ENCODE measurements at places on chromosomes 2 and 18.

- no peak for DNase-seq
These were observed 31.0 kb downstream of the STEAP3 start for GRCh38 chr2:119254601-119255080.

DNA sequence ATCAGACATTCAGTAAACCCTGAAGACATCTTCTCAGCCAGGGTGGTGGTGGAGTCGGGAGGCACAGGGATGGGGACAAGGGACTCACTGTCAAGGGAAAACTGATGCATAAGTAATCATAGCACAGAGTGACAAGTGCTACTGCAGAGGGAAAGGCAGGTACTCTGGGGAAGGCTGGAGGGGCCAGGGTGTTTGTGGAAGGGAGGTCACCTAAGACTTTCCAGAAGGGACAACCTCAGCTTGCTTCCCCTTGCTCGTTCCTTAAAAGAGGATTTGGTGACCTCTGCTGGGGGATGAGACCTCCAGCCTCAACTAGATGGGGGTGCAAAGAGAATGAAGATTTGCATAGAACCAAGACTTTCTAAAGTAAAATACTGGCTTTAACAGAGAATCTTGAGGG is 99.5 kb downstream of the SLC4A3 start:
- no peak for DNase-seq

GRCh38 chr2:25257032-25257552 is 84.6 kb downstream of the DNMT3A start:
- DNase-seq = no peak

GRCh38 chr2:240326246-240326645 is 109.2 kb upstream of the GPC1 start:
- no peak for DNase-seq

DNA sequence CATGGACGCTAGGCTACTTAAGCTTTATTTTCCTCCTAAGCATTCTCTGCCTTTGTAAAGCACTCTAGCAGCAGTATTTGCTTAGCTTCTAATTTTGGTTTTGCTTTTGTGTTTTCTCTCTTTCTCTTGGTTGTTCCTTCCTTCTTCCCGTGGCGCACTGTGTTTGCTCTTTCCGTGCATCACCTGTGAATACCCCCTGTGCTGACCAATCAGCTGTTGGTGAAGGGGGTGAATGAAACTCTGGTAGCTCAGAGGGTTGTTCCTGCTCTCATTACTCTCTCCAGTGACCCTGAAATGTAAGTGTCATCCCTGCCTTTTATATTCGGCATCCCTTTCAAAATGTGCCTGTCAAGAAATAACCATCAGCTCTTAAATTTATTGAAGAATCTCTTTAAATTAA is 45.5 kb upstream of the TNFRSF11A start:
- DNase-seq = no peak

DNA sequence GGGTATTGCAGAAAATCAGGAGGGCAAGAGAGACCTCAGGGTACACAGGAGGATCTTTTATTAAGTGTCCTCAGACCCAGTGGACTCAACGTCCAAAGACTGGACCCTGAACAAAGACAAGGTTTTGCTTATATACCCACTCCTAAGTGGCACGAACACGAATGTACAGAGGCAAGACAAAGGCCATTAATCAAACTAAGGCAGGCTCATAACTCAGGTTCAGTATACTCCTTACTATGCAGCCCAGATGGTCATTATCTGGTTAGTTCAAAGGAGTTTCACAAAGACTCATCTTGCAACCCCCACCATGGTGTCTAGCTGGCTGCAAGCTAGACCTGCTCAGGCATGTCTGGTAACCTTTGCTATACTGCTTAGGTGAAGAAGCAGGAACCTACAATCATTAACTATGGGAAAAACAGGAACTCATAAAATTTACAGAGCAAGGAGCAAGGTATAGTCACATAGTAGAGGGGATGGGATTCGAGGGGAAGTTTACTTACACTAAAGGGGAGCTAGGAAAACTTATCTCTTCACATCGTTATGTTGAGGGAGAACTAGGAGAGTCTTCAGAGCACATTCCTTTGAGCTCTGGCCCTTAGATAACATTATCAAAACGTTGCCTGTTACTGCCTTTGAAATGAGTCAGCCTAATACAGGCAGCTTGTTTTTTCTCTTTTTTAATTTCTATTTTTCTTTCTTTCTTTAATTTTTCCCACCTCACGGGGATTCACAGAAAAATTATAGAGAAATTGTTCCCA is 33.9 kb downstream of the SLC4A3 start:
- no peak for DNase-seq

DNA sequence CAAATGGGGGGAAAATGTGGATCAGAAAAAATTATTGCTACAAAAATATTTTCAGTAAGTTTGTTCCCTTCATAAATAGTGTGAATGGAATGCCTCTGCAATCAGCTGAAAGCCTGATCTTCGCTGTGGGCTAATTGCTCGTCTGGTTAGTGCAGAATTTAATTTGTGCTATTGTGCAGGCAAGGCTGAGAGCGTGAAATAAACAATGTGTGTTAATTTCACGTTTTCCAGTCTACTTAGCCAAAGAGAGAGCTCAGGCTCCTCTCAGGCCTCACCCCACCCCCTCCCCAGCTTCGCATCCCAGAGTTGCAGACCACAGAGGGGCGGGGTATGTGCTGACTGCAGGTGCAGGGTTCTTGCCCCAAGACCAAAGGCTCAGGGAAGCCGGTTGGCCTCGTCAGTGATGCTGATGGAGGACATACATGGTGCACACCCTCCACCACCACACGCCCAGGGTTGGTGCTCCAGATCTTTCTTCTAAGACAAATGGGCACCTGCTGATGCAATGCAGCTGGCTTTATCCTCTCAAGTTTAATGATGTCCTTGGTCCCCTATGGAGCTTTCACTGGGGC is 302.6 kb upstream of the SLC14A2 start:
- no peak for DNase-seq

DNA sequence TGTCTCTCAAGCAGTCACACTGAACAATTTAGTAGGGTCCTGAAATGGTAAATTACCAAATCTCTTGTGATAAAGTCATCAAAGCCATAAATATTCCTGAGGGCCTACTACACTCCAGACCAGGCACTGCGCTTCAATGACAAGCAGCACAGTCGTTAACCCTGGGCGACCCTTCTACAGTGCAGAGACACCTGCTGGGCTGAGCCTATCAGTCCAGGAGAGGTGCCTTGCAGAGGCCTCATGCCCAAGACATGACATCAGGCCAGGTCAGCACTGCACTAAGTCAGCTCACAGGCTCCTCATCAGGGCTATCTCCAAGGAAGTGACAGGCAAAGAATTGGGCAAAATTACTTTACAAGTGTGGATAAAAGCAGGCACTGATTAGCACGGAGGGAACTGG is 166.4 kb upstream of the EPB41L3 start:
- DNase-seq = no peak

GRCh38 chr2:31386648-31387047 is 27.9 kb downstream of the XDH start:
- no peak for DNase-seq

DNA sequence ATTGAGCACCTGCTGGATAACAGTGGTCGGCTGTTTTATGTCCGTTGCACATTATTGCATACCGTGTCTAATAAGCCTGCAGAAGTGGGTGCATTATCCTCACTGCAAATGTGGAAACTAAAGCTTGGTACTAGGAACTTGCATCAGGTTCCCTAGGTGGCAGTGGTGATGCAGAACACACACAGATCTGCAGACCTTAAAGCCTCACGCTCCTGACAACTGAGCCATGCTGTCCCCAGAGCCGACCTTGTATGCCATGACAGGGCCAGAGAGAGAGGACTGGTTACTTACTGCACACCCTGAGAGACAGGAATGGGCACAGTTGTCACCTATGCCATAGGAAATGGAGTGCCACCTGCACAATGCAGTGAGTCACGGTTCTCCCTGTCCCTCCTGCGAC is 151.8 kb downstream of the SH3RF3 start:
- DNase-seq = no peak

DNA sequence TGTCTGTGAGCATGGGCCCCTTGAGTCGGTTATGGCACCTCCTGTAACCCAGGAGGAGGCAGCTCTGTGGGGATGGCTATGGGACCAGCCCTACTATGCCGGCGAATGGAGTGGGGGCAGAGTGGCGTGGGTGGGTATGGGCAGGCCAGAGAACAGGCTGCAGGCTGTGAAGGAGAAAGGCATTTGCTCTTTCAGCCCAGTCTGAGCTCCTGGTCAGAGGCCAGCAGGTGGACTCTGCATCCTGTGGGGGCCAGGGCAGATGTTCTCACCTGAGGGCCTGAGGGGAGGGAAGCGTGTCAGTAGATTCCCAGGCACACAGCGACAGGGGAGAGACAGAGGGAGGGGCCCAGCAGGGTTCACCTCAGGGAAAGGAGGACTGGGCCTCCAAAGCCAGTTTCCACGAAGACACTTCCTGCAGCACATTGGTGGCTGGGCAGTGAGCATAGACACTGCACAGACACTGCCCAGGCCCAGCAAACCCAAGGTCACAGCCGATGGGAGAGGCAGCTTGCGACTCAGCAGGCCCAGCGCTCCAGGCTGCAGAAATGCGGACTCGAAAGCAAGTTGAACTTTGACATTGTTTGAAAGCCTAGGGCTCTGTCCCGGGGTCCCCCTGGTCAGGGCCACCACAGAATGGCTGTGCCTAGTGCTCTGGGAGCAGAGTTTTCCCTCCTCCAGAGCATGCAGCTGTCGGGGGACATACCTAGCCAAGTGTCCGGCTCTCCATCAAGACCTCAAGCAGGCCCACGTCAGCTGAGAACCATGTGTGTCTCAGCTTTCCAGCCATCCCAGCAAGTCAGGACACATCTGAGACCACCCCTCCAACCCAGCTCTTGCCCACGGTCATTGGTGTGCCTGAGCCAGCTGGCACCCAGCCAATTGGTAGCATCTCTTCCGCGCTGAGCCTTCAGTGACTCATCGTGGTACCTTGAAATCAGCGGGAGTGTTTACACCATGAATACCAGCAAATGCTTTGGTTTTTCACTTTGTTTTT is 53.8 kb downstream of the TGOLN2 start:
- no peak for DNase-seq

- no peak for DNase-seq
These were observed 680.2 kb upstream of the LRRTM4 start for GRCh38 chr2:78202366-78202765.

GRCh38 chr2:72947952-72948830 is 30.9 kb downstream of the EMX1 start:
- no peak for DNase-seq

DNA sequence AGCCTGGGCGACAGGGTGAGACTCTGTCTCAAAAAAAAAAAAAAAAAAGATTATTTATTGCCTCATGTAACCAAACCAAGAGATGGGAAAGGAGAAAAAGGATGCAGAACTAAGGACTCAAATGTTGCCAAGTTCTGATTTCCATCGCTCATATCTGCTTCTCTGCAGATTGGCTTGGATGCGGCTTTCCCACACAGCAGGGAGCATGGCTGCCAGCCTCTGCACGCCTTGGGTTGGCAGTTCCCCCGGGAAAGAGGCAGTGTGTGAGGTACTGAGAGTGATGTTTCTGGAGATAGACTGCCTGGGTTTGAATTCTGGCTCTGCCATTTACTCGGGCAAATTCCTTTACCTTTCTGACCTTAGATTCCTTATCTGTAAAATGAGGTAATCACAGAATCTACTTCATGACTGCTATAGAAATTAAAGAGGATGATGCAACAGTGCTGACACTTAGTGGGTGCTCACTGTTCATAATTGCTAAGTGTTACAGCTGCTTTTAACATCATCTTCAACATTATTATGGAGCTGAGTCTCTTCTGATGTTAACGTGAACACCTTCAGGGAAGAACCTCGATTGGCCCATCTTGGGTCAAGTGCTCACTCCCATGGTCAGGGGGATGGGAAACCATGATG is 68.8 kb downstream of the ACAA2 start:
- no peak for DNase-seq

DNA sequence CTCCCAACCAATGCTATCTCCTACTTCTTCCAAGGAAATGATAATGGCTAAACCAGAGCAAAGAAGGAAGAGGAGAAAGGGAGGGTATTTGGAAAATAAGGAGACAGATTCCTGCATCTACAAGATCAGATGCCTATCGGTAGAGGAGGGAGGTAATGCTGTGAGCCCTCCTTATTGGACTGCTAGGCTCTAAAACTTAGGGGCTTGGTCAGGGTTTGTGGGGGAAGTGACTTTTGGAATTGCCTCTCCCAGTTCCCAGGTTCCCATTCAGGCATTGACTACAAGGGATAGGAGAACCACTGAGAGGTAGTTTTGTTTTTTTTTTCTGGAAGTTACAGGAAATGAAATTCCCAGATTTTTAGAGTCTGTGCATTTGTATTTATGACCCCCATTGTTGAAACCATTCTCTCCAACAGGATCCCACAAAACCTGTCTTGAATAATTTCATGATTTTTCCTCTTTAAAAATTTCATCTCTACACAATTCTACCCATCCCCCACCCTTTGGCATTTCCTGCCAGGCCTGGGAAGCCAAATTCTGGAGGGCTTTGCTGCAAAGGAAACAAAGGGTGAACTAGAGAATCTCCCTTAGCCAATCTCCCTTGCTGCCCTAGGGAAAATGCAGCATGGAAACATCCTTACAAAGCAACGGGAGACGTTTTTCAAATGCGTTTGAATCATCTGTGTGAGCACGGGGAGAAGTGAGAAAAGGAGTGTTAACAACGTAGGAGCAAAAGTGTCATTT is 282.1 kb upstream of the EPAS1 start:
- DNase-seq = no peak

DNA sequence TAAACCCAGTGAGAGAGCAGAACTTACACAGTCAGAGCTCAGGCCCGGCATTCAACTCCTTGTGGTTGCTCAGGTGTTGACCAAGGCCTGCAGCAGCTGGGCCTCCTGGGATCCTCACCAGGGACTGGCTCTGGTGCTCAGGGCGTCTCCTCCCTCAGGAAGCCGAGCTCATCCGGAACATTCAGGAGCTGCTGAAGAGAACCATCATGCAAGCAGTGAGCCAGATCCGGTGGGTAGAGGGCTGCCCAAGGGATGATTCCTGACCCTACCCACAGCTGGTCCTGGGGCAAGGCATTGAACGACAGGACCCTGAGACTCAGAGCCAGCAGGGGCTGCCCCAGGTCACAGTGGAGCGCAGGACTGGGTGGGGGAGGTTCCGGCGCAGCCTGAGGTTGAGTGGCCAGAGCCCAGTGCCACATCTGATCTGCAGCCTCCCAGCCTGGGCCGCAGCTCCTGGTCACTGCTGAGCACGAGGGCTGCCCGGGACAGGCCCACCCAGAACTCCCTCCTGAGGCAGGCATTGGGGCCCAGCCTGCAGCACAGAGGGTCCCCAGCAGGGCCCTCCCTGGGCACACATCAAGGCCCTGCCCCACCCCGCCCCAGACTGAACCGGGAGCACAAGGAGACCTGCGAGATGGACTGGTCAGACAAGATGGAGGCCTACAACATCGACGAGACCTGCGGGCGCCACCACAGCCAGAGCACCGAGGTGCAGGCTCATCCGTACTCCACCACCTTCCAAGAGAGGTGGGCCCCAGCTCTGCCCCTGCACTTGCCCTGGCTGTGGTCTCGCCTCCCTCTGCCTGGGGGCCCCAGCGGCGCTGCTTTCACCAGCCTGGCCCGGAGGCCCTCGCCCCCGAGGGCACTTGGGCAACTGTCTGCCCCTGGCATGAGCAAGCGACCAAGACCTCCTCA is 2.4 kb downstream of the TEKT4 start:
- no peak for DNase-seq
